ENCODE measurements at places on chromosomes 1 and 21.

DNA sequence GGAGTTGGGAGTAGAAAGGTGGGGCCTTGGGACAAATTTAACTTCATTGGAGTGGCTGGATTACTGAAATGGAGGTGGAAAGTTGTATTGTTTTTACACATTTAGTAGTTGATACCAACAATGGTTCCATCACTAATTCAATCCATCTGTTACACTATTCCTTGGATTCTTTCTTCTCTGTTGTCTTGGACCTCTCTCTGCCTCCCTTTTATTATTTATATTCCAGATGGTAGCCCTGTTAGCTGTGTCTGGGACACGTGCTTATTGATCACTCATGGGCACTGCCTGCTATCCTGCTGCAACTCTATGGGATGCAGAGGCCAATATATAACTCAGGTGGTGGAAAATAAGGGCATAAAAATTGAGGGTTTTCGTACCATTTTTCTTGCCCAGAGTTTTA, 346.3 kb downstream of the PAPPA2 start:
- no peak for DNase-seq

- no peak for DNase-seq
Measured at GRCh38 chr1:181023265-181024057, 791 bp upstream of the STX6 start.

DNA sequence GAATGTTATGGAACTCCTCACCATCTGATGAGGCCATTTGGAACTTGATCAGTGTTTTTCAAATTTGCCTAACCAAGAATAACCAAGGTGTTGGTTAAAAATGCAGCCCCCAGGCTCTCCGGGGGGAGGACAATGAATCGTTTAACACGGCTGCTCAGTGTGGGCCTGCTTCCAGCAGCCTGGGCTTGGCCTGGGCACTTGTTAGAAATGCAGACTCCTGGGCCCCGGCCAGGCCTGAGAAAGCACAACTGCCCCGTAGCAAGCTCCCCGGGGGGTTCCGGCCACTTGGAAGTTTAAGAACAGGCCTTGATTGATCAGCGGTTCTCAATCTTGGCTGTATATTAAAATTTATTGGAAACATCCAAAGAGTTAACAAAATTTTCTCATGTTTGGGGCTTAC, 22.8 kb upstream of the C2CD2 start:
- DNase-seq = no peak

GRCh38 chr1:7385471-7386225, 385.4 kb upstream of the VAMP3 start:
- DNase-seq = peak; percentile 3

GRCh38 chr1:168320800-168321450, 40.2 kb downstream of the TBX19 start:
- no peak for DNase-seq

GRCh38 chr1:67608661-67609576, 76.1 kb upstream of the GADD45A start:
- no peak for DNase-seq

GRCh38 chr1:111603979-111604378, 15.6 kb upstream of the RAP1A start:
- no peak for DNase-seq

DNA sequence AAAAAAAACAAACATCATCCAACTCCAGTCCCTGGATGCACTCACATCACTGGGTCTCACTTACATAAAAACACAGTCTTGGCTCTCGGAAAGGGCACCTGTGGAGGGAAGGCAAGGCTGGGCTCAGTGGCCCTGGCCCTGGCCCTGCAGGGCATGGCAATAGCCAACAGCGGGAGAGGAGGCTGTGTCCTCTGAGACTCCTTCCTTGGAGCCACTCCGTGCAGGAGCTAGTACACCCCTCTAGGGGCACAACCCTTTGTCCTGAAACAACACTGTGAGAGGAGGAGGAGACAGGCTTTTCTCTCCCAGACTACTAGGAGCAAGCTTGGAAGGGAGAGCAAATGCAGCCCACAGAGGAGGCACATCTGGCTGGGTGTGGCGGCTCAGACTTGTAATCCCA, 28.0 kb downstream of the URB1 start:
- DNase-seq = no peak

- DNase-seq = no peak
Measured at GRCh38 chr1:184930232-184930631, 44.1 kb downstream of the NIBAN1 start.

DNA sequence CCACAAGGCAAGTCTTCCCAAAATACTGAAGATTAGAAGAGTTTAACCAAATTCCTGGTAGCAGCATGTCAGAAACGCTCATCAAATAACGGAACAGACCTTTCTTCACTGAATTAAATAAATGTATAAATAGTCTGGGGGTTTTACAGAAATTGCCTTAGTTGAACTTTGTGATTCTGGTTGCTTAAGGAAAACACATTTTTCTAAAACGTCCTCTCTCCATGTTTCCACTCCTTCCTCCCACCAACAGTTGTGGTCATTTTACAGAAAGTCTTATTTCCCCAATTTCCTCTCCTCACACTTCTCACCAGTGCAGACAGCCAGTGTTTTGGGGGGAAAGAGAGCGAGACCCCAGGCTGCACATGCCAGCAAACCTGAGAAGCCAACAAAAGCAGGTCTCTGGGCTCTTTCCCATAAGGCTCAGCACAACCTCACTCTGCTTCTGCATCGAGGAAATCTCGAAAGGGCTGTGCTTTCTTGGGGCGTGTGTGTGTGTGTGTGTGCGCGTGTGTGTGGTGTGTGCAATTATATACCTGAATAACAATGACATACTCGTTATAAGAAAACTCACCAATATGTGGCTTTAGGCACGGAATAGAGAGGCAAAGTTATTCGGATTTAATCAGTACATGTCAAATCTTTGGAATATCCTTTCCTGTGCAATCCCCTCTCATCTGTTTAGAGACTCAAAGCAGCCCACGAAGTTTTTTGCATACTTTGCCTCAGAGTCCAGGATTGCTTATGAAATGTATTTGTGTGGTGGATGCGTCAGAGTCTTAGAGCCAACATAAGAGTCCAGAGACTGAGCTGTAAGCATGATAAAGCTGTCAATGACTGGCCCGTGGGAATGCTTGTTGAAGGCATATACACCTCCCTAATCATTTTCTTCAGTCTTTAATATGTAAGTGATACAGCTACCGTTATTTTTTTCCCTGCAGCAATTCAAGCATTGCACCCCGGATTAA, 2.0 kb downstream of the KCNJ15 start:
- DNase-seq = no peak

- DNase-seq = no peak
Measured at GRCh38 chr1:107622966-107623365, 342.0 kb downstream of the VAV3 start.

- DNase-seq = peak; percentile 13
Measured at GRCh38 chr1:30905916-30906620, 2.5 kb downstream of the SDC3 start.

- no peak for DNase-seq
Measured at GRCh38 chr1:175270361-175270760, 77.8 kb upstream of the KIAA0040 start.

All from left ventricle myocardium inferior (tissue), 1 donor.